ENCODE measurements at places on chromosomes 6 and 20.

GRCh38 chr6:22546236-22546635, 23.1 kb upstream of the HDGFL1 start:
- DNase-seq = no peak

GRCh38 chr6:168451805-168452517, 11.0 kb downstream of the SMOC2 start:
- DNase-seq = no peak

DNA sequence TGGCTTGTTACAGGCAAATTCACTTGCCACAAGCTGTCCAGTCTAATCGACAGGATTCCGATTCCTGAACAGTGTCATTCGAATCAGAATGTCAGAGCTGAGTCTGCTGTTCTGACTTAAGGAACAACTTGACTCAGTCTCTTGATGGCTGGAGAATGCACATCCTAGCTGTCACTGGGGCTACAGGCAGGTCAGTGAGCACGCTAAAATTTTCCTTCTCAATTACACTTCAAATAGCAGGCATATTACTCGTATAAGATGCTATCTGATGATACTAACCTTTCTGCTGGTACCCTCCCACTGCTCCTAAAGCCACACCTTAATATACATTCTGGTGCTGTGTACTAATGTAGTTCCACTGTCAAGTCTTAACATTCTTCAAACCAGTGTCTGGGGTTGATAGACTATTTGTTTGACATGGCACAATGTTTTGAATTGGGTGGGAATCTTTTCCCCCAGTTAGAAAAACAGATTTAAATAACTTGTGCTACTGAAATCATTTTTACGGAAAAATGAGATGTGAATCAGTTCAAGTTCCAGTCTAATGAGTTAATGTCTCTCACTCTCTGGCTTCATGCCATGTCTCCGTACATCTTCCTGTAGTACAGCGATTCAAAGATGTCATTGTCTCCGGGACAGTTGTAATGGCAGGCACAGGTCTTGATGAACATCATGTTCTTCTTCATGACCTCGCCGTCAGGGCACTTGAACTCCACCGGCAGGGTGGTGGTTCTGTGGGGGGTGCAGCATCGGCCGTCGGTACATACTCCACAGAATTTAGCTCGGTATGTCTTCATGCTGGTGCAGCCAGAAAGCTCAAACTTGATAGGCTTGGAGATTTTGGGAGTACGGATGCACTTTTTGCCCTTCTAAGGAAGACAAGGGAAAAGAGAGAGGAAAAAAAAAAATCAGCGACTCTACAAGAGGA, 2.2 kb downstream of the CCN2 start:
- no peak for DNase-seq

- DNase-seq = no peak
These were observed 54.5 kb downstream of the IPCEF1 start for GRCh38 chr6:154301839-154302752.

GRCh38 chr20:56383334-56383733, 8.7 kb downstream of the AURKA start:
- no peak for DNase-seq

DNA sequence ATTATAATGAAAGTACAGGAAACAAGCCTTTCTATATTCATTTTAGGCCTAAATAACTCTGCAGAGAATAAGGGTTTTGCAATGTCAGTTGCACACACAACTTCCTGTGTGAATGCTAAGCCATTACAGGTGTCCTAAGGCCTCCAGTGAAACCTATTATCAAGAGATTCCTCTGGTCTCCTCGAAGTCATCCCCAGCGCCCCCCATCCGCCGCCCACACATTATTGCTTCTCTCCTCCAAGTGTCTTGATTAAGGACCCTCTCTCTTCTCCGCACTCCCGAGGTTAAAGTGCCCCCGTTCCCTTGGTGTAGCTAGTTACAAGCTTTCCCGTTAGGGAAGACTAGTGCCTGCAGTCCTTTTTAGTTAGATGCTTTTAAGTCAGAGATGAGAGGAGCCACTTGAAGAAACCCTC, 1.3 kb downstream of the HIVEP2 start:
- peak; percentile 4 for DNase-seq

DNA sequence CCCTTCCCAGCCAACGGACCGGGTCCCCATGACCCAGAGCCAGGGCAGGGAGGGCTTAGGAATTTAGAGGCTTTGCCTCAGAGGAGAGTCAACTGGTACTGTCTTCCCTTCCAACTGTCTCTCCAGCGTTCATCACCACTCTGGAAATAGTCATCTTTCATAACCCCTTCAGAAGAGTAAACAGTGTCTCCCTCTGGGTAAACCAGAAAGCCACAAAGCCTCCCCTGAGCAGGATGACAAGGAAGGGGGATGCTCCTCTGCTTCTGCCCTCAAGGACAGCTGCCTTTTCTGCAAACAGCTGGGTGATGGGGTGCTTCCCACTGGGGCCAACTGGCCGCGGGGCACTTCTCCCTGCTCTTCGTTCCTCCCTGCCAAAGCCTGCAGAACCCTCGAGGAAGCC, 90.1 kb downstream of the PSMG4 start:
- DNase-seq = no peak

DNA sequence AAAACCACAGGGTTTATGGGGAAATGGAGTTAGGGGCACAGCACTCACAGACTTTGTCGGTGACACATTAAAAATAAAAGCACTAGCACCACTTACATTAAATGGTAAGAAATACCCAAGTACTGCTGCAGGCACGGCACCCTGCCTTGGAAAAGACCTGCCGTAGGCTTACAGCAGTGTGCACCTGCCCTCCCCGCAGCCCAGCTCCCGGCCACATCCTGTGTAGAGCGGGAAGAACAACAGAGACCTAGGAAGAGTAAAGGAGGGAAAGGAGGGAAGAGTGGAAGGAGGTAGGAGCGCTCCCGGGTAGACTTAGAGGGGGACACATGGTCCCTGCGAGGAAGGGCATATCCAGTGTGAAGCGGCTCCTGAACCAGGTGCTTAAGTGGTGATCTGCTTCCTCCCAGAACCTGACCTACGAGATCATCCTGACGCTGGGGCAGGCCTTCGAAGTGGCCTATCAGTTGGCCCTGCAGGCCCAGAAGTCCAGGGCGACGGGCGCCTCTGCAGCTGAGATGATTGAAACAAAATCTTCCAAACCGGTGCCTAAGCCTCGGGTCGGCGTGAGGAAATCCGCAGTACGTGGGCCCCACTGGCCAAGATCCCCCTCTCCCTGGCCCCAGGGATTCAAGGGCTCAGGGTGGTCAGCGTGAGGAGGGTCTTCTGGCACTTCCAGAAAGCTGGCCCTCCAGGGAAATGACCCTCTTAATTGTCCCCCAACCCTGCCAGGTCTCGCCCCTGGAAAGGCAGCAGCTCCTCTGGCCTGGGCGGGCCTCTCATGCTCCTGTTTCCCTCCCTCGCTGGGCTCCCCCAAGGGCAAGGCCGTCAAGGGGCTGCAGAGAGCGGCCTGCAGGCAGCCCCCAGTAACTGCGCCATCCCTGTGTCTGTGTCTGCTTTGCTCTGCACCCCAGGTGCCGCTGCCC, 55.5 kb downstream of the TCP11 start:
- DNase-seq = no peak

DNA sequence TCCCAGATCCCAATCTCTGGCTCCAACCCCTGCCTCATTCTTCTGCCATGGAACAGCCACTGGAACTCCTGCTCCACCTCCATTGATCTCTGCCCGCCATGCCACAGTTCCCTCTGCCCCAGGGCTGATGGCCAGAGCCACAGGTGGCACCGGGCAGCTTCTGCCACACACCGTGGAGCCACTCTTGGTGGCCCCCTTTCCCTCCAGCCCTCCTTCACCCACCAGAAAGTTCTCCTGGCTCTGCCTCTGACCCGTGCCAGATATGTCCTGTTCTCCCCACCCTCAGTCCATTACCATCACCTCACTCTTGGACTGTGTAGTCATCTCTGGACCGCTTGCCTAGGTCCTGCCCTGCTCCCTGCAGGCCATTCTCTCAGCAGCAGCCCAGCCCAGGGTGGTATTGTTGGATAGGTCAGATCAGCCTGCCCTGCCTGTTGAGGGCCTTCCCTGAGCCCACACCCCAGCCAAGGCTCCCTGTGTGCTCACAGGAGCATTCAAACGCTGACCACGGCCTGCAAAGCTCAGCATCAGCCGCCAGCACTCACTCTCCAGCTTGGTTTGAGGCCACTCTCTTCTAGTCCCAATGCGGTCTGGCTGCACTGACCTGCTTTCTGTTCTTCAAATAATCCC, 16.8 kb upstream of the SYNDIG1 start:
- DNase-seq = no peak

DNA sequence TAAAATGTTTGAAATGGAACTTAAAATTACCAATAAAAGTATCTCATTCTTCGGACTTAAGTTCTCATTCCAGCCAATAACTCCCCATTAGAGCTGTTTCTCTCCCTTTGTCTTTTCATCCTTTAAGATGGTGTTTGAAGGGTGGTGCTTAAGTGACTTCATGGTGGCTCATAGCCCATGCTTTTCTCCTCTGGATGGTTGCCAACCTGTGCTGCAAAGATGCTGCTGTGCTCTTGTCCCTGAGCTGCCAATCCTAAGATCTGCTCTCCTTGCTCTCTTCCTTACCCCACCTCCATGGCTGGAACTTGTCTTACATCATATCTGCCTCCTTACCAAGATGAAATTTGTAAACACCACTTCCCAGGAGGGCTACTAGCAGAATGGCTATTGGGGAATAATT, 31.6 kb upstream of the PNRC1 start:
- no peak for DNase-seq

GRCh38 chr6:44800171-44800783, 412.8 kb downstream of the CDC5L start:
- no peak for DNase-seq

- no peak for DNase-seq
These were observed 199.8 kb downstream of the PLCB1 start for GRCh38 chr20:8331740-8332412.

DNA sequence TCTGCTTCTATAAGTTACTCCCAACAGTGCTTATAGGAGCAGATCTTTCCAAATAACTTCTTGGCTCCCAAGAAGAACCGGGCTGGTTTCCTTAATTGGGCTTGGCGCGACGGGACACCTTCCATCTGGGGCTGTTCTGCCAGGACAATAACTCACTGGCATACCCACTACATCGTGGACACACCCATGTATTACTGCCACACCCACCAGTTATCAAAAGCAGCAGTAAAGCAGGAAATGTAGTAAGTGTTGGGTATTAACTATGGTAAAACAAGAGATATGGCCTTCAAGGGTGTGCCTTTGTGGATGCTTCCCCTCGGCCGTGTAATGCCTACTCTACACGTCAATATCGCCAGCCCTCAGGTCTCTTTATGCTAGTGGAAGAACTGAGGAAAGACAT, 24.7 kb downstream of the CNKSR3 start:
- no peak for DNase-seq

DNA sequence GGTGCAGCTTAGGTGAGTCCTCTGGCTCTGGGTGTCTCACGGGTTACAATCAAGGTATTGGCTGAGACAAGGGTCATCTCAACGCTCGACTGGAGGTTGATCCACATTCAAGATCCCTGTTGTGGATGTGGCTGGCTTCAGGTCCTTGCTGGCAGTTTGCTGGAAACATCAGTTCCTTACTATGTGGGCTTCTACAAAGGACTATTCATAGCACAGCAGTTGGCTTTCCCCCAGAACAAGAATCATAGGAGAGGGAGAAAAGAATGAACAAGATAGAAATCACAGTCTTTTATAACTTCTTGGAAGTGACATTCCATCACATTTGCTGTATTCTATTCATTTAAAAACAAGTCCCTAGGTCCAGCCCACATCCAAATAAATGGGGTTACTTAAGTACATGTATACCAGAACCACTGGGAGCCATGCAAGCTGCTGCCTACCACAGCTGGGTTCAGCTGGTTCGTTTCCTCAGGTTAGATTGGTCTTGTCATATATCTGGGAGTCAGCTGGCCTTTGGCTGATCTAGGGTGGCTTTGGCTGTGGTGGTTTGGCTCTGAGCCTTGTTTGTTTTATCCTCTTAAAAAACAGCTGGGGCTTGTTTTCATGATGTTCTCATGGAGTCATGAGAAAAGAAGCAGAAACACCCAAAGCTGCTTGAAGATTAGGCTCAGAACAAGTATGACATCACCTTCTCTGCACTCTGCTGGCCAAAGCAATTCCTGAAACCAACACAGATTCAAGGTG, 433.2 kb upstream of the SPTLC3 start:
- DNase-seq = no peak

DNA sequence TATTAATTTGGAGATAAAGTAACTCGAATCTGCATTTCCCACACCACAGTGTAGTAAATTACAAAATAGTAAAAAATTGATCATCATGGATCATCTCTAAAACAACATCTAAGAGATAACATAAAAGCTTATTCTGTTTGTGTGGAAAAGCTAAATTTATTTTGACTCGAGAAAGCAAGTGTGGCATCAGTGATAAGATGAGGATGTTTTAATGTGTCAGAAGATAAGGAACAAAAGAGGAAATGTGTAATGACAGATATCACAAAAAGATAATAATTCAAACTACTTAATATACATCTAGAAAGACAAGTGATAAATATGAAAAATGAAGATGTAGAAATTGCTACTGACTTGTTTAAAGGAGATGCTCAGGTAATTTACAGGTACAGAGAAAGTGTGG, 74.1 kb downstream of the DNAH8 start:
- DNase-seq = no peak

GRCh38 chr6:55925292-55925691, 49.9 kb upstream of the BMP5 start:
- DNase-seq = no peak

DNA sequence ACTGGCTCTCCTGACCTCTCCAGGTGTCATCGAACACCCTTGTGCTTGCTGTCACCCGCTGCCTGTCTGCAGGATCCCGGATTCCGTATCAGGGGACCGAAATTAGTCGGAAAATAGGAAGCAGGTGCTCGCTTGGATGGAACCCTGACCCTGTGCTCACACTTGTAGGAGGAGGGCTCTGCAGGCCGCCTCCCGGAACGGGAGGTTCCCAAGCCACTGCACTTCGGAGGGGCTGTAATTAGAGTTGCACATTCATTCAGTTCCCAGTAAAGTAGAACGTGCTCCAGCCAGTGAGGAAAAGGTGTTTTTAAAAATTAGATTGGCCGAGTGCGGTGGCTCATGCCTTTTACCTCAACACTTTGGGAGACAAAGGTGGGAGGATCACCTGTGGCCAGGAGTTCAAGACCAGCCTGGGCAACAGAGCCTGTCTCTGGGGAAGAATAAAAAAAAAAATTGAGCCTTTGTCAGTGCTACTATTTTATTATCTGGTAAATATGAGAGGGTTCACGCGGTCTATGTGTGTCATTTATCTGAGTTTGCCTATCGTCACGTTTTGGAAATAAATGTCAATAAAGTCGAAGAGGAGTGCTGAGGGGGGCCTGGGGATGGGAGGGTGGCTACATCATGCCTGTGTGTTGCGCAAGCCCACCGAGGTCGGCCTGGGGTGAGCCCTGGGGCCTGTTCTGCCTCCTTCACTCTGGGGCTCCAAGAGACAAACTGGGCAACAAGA, 1.5 kb upstream of the GMEB2 start:
- DNase-seq = peak; percentile 37
